ENCODE measurements at places on chromosomes 2 and 18.

GRCh38 chr18:34203866-34204265, 20.8 kb downstream of the NOL4 start:
- DNase-seq, result no peak

GRCh38 chr2:34909992-34910705, 1311.0 kb upstream of the FAM98A start:
- no peak for DNase-seq

DNA sequence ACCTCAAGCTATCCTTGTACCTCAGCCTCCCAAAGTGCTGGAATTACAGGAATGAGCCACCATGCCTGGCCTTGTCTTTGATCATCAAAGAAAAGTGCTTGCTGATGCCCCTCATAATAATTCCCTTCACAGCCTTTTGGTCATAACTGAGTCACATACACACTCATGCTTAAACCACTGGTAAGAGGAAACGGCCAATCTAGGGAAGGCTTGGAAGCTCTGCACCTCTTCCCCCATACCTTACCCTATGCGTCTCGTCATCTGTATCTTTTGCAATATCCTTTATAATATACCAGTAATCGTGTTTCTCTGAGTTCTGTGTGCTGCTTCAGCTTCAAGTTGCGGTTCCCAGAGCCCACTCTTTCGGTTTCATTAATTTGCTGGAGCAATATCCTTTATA, 4.8 kb upstream of the RNF138 start:
- DNase-seq, result no peak

GRCh38 chr2:44107086-44107740, 61.5 kb upstream of the PPM1B start:
- DNase-seq, result no peak

- DNase-seq, result no peak
Measured at GRCh38 chr2:161571051-161571429, 53.2 kb upstream of the SLC4A10 start.

GRCh38 chr2:123303731-123304130, 721.4 kb upstream of the CNTNAP5 start:
- DNase-seq, result no peak

DNA sequence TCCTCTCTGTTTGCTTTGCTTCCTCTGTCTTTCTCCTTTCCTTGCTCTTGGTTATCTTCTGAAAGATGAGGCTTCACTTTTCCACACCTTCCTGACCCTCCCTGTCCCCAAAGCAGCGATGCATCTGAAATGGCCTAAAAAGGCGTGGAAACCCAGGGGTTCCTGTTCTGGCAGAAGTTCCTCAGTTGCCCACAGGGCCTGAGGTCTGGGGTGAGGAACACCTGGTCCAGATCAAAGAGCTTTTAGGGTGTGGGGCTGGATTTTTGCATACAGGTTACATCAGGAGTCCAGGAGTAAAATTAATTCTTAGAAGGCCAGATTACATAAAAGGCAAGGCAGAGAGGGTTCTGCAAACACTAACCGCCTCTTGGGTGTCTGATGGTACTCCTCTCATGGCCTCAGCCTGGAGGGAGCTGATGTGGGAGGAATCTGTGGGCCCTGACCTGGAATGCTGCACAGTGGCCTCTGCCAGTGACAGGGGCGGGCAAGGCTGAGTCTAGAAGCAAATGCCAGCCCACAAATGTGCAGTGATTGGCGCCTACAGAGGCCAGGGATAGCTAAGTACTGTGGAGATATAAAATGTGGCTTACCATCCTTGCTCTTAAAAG, 41.8 kb downstream of the INPP4A start:
- DNase-seq, result no peak

- DNase-seq, result peak; percentile 89
Measured at GRCh38 chr2:110113961-110114591, 1.5 kb downstream of the MALL start.

DNA sequence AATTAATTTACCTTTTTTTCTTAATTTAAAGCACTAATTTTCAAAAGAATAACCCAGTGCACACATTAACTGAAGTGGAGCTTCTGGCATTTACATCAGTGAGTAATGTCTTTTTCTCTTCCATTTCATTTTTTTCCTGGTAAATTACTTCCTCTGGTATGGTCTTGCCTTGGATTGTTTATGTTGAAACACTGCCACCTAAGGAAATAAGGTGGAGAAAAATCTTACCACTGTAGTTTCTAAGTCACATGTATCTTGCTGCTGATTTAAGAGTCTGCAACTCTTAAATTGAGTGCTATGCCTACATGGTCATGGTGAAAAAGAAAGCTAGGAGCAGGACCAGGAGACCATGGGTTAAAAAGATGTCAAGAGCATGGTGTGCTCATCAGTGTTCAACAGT, 51.0 kb downstream of the TTC27 start:
- DNase-seq, result no peak

GRCh38 chr2:20638646-20639430, 12.1 kb downstream of the HS1BP3 start:
- no peak for DNase-seq

- peak; percentile 80 for DNase-seq
Measured at GRCh38 chr2:168159754-168160585, 87.4 kb downstream of the STK39 start.

DNA sequence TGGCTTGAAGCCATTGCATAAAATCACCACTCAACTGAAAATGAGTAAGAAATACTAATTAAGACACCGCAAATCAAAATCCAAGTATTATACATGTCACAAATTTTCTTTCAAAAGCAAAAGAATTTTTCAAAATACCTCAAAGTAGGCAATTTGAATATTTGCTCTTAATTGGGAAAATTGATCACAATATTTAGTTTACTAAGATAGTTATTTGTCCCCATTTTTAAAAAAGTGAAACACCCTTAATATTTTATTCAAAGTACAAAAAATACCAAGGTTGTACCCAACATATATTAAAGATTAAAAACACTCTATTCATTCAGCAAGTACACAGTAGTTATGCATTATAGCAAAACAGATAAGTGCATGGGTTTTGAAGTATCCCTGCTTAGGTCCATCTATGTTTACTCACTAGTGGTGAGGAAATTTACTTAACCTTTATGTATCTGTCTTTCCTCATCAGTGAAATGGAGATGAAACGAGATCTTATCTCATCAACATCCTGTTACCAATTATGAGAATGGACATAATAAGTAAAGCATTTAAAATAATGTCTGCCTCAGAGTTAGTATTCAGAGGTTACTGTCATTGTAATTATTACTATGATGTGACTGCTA, 35.1 kb downstream of the VPS54 start:
- DNase-seq, result no peak
